NT2/D1 (cell line): ENCODE measurements at places on chromosomes 5 and 9.

GRCh38 chr9:74951107-74951720 lies 1.5 kb downstream of the C9orf40 start:
- no peak for DNase-seq

GRCh38 chr5:40754381-40755092 lies 1.2 kb downstream of the TTC33 start:
- no peak for DNase-seq

GRCh38 chr9:13279284-13280141 lies at the start of gene MPDZ:
TSS of gene MPDZ (minus strand) at chr9:13279692. CDS start at chr9:13250315, 29,377 bp downstream.
- DNase-seq: peak; percentile 44

GRCh38 chr9:109880276-109881169 lies 100.5 kb downstream of the PALM2AKAP2 start:
- DNase-seq: peak; percentile 32

DNA sequence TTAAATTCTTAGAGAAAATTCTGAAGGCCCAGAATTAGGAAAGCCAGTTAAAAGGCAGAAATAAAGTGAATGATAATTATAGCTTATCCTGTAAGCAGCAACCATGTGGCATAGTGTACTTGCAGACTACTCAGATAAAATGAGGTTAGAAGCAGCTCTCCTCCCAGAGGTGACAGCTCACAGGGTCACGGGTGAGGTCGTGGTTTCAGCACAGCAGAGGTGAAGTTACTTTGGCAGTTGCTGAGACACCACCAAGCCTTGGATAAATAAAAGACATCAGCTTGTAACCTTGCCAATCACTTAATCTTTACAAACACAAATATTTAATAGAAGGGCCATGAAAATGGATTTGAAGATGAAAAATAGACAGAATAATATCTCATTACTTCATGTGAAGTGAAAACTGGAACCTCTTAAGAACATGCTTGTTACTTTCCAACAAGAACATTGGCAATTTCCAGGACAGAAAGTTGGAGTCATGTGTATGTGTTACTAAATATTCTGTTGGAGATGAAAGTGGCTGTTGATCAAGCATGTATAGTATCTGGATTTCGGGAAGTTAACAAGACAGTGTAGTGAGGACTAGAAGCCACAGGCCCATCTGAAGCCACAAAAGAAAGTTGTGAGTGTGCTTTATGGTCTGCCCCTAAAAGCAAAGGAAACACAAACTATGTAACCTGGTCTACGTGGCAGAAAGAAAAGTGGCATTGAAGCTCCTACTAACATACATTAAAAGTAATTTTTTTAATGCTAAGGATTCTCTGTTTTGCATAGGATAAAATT lies 134.4 kb downstream of the ERCC6L2 start:
- DNase-seq: no peak

DNA sequence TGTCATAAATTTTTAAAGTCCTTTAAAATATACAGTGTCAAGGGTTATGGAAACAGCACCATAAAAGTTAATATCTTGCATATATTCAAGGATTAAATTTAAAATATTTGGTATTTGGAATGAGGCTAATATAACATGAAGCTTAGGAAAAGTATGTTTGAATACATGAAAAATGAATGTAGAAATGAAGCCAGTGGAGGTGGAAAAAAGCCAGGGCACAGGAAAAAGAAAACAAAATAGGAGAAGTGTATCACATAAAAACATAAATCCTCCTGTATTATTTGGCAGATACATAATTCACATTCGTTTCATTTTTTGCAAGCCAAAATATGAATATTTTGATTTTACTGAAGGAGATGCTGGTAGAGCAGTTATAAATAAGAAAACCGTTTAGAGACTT lies 587.0 kb upstream of the ZNF608 start:
- DNase-seq: no peak

DNA sequence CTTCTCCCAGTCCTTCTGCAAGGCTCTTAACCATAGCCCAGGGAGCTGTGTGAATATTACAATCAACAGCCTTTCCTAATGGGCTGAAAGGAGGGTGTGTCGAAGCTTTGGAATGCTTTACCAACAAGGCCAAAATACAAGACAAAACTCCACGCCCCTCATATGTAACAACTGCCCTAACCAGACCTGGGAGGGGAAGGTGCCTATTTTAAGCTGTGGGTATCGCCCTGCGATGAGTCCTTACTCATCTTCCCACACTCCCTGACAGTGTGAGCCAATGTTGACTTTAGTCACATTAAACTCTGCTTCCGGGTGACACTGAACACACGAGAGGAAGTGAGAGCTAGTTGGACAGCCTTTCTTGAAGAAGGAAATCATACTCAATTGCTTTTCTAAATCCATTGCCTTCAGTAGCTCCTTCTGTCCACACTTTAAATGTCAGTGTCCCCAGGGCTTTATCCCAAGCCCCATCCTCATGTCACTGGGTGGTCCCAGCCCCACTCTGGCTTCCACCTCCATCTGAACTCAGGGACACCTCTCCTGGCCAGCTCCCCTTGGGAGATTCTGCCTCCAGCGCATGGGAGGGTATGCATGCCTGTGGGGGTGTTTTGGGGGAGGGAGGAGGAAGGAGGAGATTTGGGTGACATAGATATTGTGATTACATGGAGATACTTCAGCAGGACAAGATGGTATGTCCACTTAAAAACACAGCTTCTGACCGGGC lies 6.5 kb upstream of the TBC1D9B start:
- DNase-seq: no peak

DNA sequence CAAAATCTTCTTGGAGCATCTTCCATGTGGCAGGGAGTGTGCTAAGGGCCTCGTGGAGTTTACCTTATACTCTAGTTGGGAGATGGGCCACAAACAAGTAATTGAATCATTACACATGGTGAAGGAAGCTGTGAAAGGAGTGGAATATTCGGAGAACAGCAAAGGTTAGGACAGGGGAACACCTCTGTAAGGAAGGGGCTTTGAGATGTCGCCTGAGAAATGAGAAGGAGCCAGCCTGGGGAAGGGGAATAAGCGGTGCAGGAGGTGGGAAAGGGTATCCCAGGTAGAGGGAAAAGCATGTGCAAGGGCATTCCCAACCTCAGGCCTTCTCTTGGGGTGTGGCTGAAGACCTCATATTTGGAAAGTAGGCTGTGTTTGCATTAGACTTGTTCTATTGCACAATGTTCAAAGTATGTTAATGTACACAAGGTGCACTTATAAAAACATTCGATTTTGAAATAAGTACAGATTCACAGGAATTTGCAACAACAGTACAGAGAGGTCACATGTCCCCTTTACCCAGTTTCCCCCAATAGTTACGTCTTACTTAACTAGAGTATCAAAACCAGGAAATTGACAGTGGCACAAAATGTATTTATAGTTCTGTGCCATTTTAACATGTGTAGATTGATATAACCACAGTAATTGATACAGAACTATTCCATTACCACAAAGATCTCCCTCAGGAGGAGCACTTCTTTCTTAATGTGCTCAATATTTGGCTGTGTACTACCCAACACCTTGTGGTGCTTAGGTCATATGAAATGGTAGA lies 2.4 kb upstream of the STOM start:
- DNase-seq: no peak

- DNase-seq: no peak
Measured at GRCh38 chr9:79912318-79913070, 340.7 kb downstream of the TLE4 start.

GRCh38 chr5:74126294-74126693 lies 500.3 kb downstream of the ARHGEF28 start:
- DNase-seq: no peak

GRCh38 chr9:89750117-89750791 lies 145.4 kb downstream of the GADD45G start:
- no peak for DNase-seq

- DNase-seq: peak; percentile 58
Measured at GRCh38 chr5:153350175-153350883, 140.1 kb upstream of the GRIA1 start.

DNA sequence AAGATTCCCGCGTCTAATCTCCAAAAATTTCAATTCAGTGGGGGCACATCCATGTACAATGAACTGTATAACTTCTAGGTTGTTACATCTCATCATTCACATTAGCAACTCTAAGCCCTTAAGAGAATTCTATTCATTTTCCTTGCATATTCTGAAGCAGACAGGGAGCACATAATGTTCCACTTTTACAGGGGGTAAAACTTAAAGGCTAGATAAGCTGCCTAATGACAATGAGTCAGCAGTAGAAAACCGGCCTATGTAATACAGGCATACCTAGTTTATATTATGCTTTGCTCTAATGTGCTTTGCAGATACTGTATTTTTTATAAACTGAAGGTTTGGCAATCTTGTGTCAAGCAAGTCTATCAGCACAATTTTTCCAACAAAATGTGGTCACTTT lies 40.4 kb downstream of the PTAR1 start:
- no peak for DNase-seq

DNA sequence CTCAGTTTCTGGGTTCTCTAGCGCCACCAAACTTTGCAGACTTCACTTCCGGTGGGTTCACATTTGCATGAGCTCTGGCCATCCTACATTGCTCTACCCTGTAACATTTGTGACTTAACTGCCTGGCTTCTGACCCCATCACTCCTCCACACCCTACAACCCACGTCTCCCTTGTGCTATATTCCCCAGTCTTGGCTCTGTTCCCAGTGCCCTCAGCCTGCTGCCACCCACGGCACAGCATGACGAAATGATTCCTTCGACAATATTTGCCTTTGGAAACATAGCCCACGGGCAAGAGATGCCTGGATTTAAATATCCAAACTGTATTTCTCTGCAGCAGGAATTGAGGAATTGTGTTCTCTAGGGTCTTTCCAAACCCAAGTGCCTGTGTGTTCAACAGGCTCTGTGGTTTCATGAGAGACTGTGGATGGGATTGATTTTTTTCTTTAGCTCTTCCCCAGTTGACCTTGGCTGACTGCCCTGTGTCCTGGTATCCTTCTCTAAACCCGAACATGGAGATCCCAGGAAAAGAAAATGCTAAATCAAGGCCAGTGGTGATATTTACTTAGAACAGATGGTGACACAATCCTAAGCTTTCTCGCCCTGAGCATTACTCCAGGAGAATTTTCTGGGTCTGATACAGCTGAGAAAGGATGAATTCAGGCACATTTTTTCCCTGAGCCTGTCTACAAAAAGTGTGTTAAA lies 44.4 kb upstream of the GRIA1 start:
- DNase-seq: no peak

GRCh38 chr9:124291801-124292396 lies 34.1 kb downstream of the NEK6 start:
- DNase-seq: no peak

- no peak for DNase-seq
Measured at GRCh38 chr9:134781591-134782302, 98.9 kb upstream of the FCN2 start.

- DNase-seq: no peak
Measured at GRCh38 chr9:76198336-76198735, 195.9 kb downstream of the RFK start.

DNA sequence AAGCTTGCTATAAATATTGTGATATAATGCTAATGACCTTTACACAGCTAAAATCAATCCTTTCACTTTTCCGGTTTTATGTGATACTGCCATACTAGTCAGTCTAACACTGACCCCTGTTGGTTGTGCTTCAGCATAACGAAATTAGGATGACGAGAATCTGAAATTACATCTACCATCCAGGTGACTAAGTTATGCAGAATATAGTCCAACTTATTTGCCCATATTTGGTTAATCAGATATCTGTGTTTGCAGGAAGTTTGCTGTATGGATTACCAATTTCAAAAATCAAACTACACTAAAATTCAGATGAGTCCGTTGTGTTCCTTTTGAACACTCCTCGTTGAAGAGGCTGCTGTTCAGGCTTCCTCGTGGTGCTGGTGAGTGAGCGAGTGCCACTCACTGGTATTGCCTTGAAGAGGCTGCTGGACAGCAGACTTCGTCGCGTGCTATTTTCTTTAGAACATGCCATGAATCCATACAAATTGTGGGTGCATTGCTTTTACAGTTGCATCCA lies 32.5 kb downstream of the TENT4A start:
- no peak for DNase-seq

- no peak for DNase-seq
Measured at GRCh38 chr9:128148509-128149000, 698 bp upstream of the LCN2 start.

DNA sequence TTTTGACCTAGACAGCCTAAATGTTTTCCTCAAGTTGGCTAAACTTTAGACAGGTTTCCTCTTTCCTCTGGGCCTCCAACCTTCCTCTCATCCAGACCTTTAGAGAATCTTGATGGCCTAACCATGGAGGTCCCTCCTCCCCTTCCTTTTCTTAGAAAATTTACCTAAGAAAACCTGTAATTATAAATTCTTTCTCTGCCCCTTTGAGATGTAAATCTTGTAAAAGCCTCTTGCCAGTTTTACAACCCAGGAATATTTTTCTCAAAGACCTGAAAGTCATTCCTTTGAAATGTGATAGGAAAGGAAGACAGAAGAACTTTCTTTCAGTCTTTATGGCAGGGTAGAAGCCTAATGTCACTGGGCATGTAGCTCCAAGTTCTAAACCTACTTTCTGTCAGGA lies 1752.6 kb upstream of the C9orf72 start:
- peak; percentile 42 for DNase-seq

DNA sequence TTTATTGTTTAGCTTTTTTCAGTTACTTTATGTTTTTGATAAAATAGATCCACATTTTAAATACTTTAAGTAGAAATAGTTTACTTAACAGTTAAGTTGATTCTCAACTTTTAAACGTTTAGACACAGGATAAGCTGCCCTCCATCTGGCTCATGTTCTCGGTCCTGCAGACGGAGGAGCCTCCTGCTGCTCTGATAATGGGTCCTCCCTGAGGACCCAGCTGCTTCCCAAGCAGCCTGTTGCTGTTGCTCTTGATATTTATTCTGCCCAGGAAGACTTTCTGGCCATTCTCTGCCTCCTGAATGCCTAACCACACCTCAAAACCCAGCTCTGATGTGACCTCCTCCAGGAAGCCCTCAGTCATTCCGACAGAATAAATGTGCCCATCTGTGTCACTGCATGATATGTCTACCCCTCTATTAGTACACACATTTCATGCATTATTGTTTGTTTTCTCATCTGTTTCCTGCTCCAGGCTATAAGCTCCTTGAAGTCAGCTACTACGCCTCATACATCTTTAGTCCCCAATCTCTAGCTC lies 267.2 kb upstream of the MSX2 start:
- no peak for DNase-seq

GRCh38 chr9:504921-505740 lies 290.5 kb downstream of the DOCK8 start:
- DNase-seq: no peak

GRCh38 chr5:117235786-117236185 lies 661.2 kb upstream of the SEMA6A start:
- no peak for DNase-seq
